ENCODE measurements at places on chromosomes 3 and 15.

DNA sequence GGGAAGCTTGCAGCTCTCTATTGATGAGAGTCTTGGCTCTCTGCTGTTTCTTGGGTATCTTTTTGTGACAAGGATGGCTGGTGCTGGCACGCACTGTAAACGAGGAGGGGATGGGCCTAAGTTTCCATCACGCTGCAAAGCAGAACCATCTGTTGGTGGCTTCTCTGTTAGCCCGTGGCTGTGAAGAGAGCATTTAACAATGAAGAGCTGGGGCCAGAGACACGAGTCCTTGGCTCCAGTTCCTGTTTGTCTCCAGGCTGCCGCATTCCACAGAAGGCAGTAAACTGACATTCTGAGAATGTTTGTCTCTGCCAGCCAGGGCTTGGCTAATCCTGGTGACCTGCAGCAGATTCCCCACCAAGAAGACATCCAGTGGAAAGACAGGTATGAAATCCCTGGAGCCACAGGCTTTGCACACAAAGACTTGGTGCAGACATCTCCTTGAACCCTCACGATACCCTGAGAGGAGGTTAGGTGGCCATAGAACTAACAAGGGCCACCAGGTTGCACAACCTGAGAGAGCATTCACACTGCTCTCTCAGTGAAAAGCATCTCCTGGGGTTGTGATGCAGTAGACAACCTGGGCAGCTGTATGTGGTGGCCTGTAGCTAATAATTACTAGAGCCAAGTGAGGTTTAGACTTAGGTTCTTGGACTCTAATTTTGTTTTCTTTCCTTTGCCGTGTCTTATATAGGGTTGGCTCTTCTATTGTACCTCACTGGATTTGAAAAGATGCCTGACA lies 130.9 kb downstream of the ASB7 start:
- no peak for DNase-seq
- no peaks in the 10 kb centered on the region for H3K36me3 ChIP-seq
- H3K4me1 ChIP-seq, result no peaks in the 10 kb centered on the region
- no peak overlapping the region for H3K4me3 ChIP-seq

DNA sequence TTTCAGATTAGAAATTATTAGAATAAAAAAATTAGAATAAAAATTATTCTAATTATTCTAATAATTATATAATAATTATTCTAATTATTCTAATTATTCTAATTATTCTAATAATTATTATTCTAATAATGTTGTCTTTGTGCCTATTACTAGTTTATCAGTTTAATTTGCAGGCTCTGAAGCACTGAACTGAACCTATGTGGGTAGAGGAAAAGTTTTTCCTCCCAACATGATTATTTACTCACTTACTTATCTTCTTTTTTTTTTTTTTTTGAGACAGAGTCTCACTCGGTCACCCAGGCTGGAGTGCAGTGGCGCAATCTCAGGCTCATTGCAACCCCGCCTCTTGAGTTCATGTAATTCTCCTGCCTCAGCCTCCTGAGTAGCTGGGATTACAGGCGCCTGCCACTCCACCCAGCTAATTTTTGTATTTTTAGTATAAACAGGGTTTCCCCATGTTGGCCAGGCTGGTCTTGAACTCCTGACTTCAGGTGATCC lies 39.7 kb upstream of the C15orf39 start:
- no peaks in the 10 kb centered on the region for H3K4me1 ChIP-seq
- no peaks in the 10 kb centered on the region for H3K36me3 ChIP-seq
- H3K27ac ChIP-seq, result no peak overlapping the region
- no peak overlapping the region for H3K4me3 ChIP-seq
- H3K27me3 ChIP-seq, result no peaks in the 10 kb centered on the region

DNA sequence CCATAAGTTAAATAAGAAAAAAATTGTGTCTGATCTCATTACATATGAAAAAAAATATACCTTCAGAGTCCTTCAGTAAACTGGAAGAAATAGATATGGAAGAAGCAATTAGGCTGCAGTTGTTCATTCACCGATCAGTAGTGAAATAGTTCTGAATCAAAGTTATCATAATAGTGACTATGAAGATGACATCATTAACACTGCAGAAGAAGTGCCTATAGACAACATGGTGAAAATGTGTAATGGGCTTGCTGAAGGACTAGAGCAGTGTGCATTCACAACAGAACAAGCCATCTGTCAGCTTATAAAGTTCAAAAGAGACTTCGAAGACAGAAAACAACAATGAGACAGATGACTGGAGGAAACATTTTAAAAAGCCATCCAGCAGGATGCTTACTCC lies 144.5 kb downstream of the NAALADL2 start:
- no peaks in the 10 kb centered on the region for H3K36me3 ChIP-seq
- no peaks in the 10 kb centered on the region for H3K27me3 ChIP-seq
- DNase-seq, result no peak
- H3K27ac ChIP-seq, result no peak overlapping the region
- H3K4me1 ChIP-seq, result no peaks in the 10 kb centered on the region
- H3K4me3 ChIP-seq, result no peak overlapping the region

DNA sequence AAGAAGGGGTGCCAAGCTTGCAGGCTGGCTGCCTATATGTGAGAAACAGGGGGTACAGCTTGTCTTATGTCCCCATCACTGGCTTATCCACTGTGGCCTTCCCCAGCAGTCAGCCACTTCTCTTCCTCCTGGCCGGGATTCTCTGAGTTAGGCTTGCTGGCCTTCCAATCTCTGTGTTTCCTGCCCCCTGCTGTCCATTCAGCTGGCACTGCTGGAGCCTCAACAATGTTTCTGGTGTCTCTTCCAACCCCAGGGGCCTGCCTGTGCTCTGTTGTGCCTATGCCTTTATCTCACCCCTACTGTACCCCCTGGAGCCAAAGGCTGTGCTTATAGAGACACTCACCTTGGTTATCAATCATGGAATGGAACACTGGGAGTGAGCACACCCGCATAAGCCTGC lies 36.5 kb downstream of the ANAPC13 start:
- H3K4me1 ChIP-seq, result no peaks in the 10 kb centered on the region
- H3K36me3 ChIP-seq, result peaks cover 2% of the 10 kb centered on the region
- no peak overlapping the region for H3K4me3 ChIP-seq
- no peak for DNase-seq

DNA sequence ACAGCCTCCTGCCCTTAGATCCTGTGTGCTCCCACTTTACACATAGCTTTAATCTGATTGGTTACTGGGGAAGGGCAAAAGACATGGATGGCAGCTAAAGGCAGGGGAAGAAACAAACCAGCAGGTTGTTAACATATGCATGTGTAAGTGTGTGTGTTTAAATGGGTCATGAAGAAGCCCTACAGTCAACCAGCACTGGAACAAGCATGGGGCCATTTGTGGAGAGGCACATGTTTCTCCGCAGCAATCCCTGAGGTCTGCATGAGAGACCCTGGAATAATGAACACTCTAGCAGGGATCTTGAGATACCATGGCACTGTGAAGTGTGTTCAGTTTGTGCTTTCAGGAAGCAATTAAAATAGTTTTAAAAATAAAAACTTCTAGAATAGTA lies 6.0 kb downstream of the KLF13 start:
- H3K4me1 ChIP-seq, result peaks cover 84% of the 10 kb centered on the region
- H3K36me3 ChIP-seq, result peaks cover 46% of the 10 kb centered on the region
- H3K27me3 ChIP-seq, result no peaks in the 10 kb centered on the region
- peak overlapping the region; percentile 100 for H3K4me3 ChIP-seq
- peak overlapping the region; percentile 97 for H3K27ac ChIP-seq

- no peak overlapping the region for H3K27ac ChIP-seq
- no peaks in the 10 kb centered on the region for H3K27me3 ChIP-seq
- no peak overlapping the region for H3K4me3 ChIP-seq
- H3K4me1 ChIP-seq, result peaks cover 40% of the 10 kb centered on the region
These were observed 7.5 kb upstream of the TATDN2 start for GRCh38 chr3:10240799-10241198.

DNA sequence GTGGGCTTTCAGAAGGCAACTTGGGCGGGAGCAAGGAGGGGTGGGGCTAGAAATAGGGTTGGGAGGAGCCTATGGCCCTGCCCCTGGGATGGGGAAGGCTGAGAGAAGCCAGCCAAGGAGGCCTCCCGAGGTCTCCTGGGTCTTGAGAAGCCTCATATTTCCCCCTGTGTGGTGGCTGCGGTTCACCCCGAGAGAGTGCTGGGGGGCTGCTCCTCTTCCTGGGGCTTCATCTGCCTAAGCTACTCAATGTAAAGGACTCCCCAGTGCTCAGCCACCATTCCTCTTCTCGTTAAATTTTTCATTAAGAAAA lies 174.3 kb downstream of the SMAD6 start:
- H3K27ac ChIP-seq, result no peak overlapping the region
- DNase-seq, result no peak
- no peak overlapping the region for H3K4me3 ChIP-seq
- H3K4me1 ChIP-seq, result no peaks in the 10 kb centered on the region

DNA sequence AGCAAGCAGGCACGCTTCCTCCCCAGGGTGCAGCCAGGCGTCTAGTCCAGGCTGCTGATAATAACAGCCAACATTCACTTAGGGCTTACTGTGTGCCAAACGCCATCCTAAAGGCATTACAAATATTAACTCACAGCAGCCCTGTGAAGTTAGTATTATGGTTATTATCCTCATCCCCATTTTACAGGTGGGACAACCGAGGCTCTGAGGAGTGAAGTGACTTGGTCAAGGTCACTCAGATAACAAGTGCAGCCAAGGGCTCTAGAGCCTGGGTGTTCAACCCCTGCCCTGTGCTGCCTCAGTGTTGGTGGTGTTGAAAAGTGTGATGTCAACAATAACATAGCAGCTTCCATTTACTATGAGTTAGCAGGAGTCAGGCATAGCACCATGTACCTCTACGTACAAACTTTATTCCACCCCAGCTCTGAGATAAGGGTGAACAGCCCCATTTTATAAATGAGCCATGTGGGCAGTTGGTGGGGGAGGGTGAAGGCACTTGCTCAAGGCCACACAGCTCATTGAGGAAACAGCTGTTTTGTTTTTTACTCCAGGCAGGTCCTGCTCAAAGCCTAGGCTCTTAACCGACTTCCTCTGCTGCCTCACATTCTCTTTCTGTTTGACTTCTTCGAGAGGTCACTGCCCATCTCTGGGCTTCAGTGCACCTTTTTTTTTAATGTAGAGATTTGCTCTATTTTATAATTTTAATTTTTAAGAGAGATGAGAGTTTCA lies 24.0 kb upstream of the TRH start:
- DNase-seq, result no peak
- H3K27me3 ChIP-seq, result peaks cover 36% of the 10 kb centered on the region
- no peak overlapping the region for H3K4me3 ChIP-seq
- no peak overlapping the region for H3K27ac ChIP-seq
- H3K4me1 ChIP-seq, result no peaks in the 10 kb centered on the region

GRCh38 chr3:196210673-196211556 lies at the start of gene ZDHHC19:
Gene ZDHHC19, minus strand, starts transcription at chr3:196211400. Its CDS starts 85 bp downstream, at chr3:196211315.
- no peaks in the 10 kb centered on the region for H3K27me3 ChIP-seq
- H3K4me3 ChIP-seq, result no peak within 1 kb of the TSS
- H3K36me3 ChIP-seq, result peaks cover 8% of the 10 kb centered on the region
- peaks cover 18% of the 10 kb centered on the region for H3K4me1 ChIP-seq
- no peak for DNase-seq
- H3K27ac ChIP-seq, result peak within 1 kb of the TSS; percentile 60

GRCh38 chr3:139430493-139430892 lies 41.0 kb upstream of the COPB2 start:
- no peak for DNase-seq
- H3K4me3 ChIP-seq, result no peak overlapping the region
- H3K36me3 ChIP-seq, result no peaks in the 10 kb centered on the region
- no peak overlapping the region for H3K27ac ChIP-seq

GRCh38 chr15:90095521-90095959 lies 6.7 kb downstream of the IDH2 start:
- peak overlapping the region; percentile 83 for H3K4me3 ChIP-seq
- DNase-seq, result no peak
- H3K27ac ChIP-seq, result peak overlapping the region; percentile 98
- peaks cover 20% of the 10 kb centered on the region for H3K36me3 ChIP-seq

GRCh38 chr3:61932499-61932898 lies 371.1 kb downstream of the PTPRG start:
- H3K4me3 ChIP-seq, result no peak overlapping the region
- no peaks in the 10 kb centered on the region for H3K27me3 ChIP-seq
- H3K36me3 ChIP-seq, result no peaks in the 10 kb centered on the region
- no peaks in the 10 kb centered on the region for H3K4me1 ChIP-seq
- DNase-seq, result no peak

DNA sequence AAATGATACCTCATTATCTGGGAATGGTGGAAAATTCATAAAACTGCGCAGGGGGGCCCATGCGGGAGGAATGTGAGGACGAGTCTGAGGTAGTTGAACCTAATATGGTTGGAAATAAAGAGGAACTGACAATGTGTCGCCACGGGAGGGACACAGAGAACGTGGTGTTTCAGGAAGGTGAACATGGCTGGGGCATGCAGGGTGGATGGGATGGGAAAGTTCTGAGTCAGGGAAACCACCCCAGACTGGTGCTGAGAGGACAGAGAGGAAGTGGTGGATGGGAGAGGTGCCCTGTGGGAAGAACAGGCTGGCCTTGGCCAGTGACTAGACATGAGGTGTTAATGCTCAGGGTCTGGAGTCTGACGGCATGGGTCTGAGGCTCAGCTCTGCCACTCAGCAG lies 137.1 kb upstream of the WNT5A start:
- no peaks in the 10 kb centered on the region for H3K36me3 ChIP-seq
- no peaks in the 10 kb centered on the region for H3K4me1 ChIP-seq
- H3K27ac ChIP-seq, result peak overlapping the region; percentile 16
- no peak overlapping the region for H3K4me3 ChIP-seq
- no peak for DNase-seq

GRCh38 chr3:45544024-45544716 lies 50.4 kb upstream of the LIMD1 start:
- no peak overlapping the region for H3K4me3 ChIP-seq
- peak overlapping the region; percentile 67 for H3K27ac ChIP-seq
- peaks cover 12% of the 10 kb centered on the region for H3K36me3 ChIP-seq
- no peaks in the 10 kb centered on the region for H3K27me3 ChIP-seq
- no peak for DNase-seq

- peaks cover 58% of the 10 kb centered on the region for H3K27me3 ChIP-seq
- no peak overlapping the region for H3K27ac ChIP-seq
- no peak overlapping the region for H3K4me3 ChIP-seq
These were observed 7.2 kb downstream of the FAM174B start for GRCh38 chr15:92648190-92648875.

GRCh38 chr3:186221760-186222378 lies 113.0 kb upstream of the ETV5 start:
- H3K4me3 ChIP-seq, result no peak overlapping the region
- H3K27me3 ChIP-seq, result peaks cover 34% of the 10 kb centered on the region
- H3K27ac ChIP-seq, result no peak overlapping the region

- no peaks in the 10 kb centered on the region for H3K4me1 ChIP-seq
- no peak overlapping the region for H3K4me3 ChIP-seq
- no peak for DNase-seq
- no peaks in the 10 kb centered on the region for H3K27me3 ChIP-seq
These were observed 58.4 kb downstream of the RBMS3 start for GRCh38 chr3:29339016-29339833.

DNA sequence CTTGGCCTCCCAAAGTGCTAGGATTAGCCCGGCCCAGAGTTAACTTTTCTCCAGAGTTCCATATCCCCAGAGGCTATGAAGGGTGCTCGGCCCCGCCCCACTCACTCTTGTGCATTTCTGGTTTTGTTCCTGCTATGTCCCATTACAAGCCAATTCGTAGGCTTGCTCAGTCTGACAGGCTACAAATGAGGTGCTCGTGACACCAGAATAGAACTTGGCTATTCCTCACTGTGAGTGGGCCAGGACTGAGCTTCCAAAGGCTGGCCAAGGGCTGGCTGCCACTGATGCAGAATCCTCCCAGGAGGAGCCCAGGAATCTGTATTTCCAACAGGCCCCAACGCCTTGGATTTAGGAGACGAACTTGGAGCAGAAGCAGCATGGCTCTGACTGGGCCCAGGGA lies 282.7 kb upstream of the C2CD4B start:
- no peak for DNase-seq
- no peak overlapping the region for H3K4me3 ChIP-seq
- no peak overlapping the region for H3K27ac ChIP-seq
- H3K36me3 ChIP-seq, result no peaks in the 10 kb centered on the region
- no peaks in the 10 kb centered on the region for H3K4me1 ChIP-seq
- peaks cover 33% of the 10 kb centered on the region for H3K27me3 ChIP-seq
